ENCODE measurements at places on chromosomes 7 and 10.

- no peak overlapping the region for H3K27ac ChIP-seq
- no peak overlapping the region for H3K4me3 ChIP-seq
- DNase-seq = no peak
- peaks cover 26% of the 10 kb centered on the region for H3K4me1 ChIP-seq
Observed at GRCh38 chr7:98368716-98369115, 32.2 kb downstream of the BAIAP2L1 start.

DNA sequence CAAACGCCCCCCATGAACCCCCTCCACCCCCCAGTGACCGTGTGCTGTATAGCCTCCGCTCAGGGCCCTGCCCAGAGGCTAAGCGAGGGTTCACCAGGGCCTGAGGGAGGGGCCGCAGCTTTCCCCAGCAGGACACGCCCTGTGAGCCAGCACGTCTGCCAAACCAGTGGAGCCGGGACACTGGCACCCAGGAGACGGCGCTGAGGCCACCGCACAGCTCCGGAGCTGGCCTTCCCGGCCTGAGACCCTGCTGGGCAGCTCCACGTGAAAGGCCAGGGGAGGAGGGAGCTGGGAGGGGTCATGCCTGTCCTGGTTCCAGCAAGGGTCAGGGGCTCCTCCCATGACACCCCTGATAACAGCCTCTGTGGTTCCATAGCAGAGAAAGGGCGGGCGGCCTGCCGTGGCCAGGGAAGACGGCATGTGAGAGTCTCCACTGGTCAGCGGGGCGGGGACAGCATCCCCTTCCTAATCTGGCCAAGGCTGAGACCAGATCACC is 278.3 kb downstream of the ELFN1 start:
- no peak overlapping the region for H3K4me3 ChIP-seq
- no peak for DNase-seq
- no peaks in the 10 kb centered on the region for H3K4me1 ChIP-seq
- no peak overlapping the region for H3K27ac ChIP-seq
- no peaks in the 10 kb centered on the region for H3K27me3 ChIP-seq

GRCh38 chr10:127866276-127867013 is 26.3 kb downstream of the CLRN3 start:
- no peaks in the 10 kb centered on the region for H3K4me1 ChIP-seq
- H3K36me3 ChIP-seq = no peaks in the 10 kb centered on the region
- peaks cover 83% of the 10 kb centered on the region for H3K27me3 ChIP-seq
- H3K4me3 ChIP-seq = no peak overlapping the region
- H3K27ac ChIP-seq = no peak overlapping the region

DNA sequence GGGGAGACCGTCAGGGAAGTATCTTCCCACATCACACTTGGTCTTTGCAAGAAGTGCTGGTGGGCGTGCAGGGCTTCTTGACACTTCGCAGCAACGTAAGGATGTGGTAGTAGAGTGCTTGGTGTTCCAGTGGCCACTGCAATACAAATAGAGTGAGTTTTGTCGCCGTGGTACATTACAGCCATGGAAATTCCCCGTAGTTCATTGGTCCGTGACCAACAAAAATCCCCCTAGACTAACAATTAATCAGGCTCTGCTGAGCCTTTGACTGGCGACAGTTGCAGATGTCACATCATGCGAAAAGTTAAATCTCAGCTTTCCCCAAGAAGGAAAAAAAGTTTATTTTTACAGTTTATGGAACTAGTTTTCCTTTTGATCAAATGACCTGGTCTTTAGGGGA is 134.7 kb downstream of the MGMT start:
- H3K4me3 ChIP-seq = no peak overlapping the region
- H3K27me3 ChIP-seq = no peaks in the 10 kb centered on the region
- H3K4me1 ChIP-seq = no peaks in the 10 kb centered on the region
- DNase-seq = no peak
- H3K27ac ChIP-seq = no peak overlapping the region

All from Calu3 (cell line).